ENCODE measurements at places on chromosomes 7 and 10.

GRCh38 chr10:15591937-15592336 is 127.8 kb downstream of the ITGA8 start:
- H3K27ac ChIP-seq: no peak overlapping the region
- DNase-seq: no peak
- no peaks in the 10 kb centered on the region for H3K36me3 ChIP-seq
- no peaks in the 10 kb centered on the region for H3K4me1 ChIP-seq
- H3K4me3 ChIP-seq: no peak overlapping the region

GRCh38 chr7:1951600-1951999 is 281.1 kb downstream of the MAD1L1 start:
- peaks cover 1% of the 10 kb centered on the region for H3K36me3 ChIP-seq
- H3K27ac ChIP-seq: no peak overlapping the region
- H3K27me3 ChIP-seq: no peaks in the 10 kb centered on the region
- peaks cover 11% of the 10 kb centered on the region for H3K4me1 ChIP-seq

GRCh38 chr10:62587011-62587410 is 212.8 kb downstream of the ZNF365 start:
- H3K4me1 ChIP-seq: peaks cover 2% of the 10 kb centered on the region
- peaks cover 3% of the 10 kb centered on the region for H3K27me3 ChIP-seq
- H3K36me3 ChIP-seq: no peaks in the 10 kb centered on the region
- H3K27ac ChIP-seq: no peak overlapping the region

- H3K27ac ChIP-seq: no peak overlapping the region
- no peak overlapping the region for H3K4me3 ChIP-seq
- peaks cover 7% of the 10 kb centered on the region for H3K4me1 ChIP-seq
- H3K36me3 ChIP-seq: no peaks in the 10 kb centered on the region
- no peaks in the 10 kb centered on the region for H3K27me3 ChIP-seq
- DNase-seq: peak; percentile 8
Observed at GRCh38 chr7:129089521-129090212, 34.8 kb upstream of the TNPO3 start.

DNA sequence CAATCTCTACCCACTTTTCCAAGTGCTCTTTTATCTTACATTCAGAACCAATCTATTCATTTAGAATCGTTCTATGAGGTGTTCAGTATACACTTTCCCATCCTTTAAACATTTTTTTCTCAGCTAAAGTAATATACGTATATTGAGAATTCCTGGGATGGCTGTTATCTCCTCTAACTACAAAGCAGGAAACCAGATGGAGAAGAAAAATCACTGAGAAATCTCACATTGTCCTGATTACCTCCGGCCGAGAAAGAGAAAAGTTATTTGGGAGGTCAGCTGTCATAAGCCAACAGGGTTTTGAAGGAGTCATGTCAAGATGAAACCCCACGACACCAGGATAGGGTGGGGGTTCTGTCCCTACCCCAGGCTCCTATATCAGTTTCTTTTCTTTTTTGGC is 99.2 kb upstream of the KDM7A start:
- H3K27me3 ChIP-seq: no peaks in the 10 kb centered on the region
- no peak overlapping the region for H3K27ac ChIP-seq
- no peak overlapping the region for H3K4me3 ChIP-seq
- DNase-seq: no peak
- H3K4me1 ChIP-seq: no peaks in the 10 kb centered on the region

DNA sequence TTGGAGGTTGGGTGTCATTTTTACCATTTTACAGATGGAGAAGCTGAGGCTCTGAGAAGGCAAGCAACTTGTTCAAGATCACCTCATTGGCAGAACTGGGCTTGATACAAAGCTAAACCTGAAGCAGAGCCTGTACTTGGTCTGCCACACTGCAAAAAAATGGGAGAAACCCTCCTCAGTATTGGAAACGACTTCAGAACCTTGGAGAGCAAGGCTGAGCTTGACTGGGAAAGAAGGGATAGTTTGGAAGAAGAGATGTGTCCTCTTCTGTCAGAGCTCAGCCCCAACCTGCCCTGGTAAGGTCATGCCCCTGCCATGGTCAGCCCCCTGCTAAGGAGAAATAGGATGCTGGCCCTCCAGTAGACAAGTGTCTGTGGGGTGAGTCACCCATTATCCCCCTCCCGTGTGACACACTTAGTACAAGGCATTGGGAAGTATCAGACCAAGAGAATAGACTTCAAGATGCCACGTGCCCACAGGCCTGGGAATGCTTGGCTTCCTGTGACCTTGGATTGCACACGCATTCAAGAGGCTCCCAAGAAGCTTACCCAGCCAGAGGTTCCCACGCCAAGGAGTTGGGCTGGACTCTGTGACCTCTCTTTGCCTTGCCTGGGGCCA is 56.2 kb upstream of the SMNDC1 start:
- peaks cover 79% of the 10 kb centered on the region for H3K4me1 ChIP-seq
- H3K4me3 ChIP-seq: no peak overlapping the region
- H3K27me3 ChIP-seq: no peaks in the 10 kb centered on the region
- no peak for DNase-seq
- H3K36me3 ChIP-seq: no peaks in the 10 kb centered on the region

GRCh38 chr10:51881213-51881612 is 181.8 kb upstream of the CSTF2T start:
- H3K4me3 ChIP-seq: no peak overlapping the region
- no peaks in the 10 kb centered on the region for H3K27me3 ChIP-seq
- peaks cover 18% of the 10 kb centered on the region for H3K4me1 ChIP-seq
- H3K36me3 ChIP-seq: no peaks in the 10 kb centered on the region
- no peak overlapping the region for H3K27ac ChIP-seq

DNA sequence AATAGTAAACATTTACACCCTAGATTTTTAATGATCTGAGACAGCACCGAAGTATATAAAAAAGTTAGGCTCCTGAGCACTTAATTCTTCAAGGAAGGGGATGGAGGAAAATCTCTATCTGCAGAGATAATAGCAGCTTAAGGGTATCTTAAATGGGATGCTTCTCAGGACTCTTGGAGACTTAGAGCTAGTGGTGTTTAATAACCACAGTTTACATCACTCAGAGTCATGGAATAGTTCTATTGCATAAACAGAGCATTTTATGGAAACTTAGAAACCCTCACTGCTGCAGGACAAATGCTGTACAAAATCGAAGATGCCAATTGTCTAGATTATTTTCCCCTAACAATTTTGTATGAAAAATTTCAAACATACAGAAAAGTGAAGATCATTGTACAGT is 398.9 kb upstream of the GALNT17 start:
- no peaks in the 10 kb centered on the region for H3K27me3 ChIP-seq
- no peak overlapping the region for H3K27ac ChIP-seq
- DNase-seq: no peak
- no peaks in the 10 kb centered on the region for H3K36me3 ChIP-seq
- H3K4me3 ChIP-seq: no peak overlapping the region

DNA sequence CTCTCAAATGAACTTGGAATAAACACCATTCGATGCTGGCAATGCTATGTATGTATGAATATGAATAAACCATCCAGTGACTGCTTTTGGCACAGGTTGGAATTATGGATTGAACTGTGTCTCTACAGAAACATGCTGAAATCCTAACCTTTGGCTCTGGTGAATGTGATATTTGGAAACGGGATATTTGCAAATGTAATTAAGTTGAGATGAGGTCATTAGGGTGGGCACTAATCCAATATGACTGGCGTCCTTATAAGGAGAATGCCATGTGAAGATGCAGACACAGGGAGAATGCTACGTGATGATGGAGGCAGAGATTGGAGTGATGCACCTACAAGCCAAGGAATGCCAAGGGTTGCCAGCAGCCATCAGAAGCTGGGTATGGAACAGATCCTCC is 3.4 kb upstream of the ACTR3B start:
- H3K36me3 ChIP-seq: no peaks in the 10 kb centered on the region
- no peak overlapping the region for H3K27ac ChIP-seq
- H3K27me3 ChIP-seq: no peaks in the 10 kb centered on the region
